Gastrocnemius medialis (tissue), 4 donors: ENCODE measurements at places on chromosomes 1 and 21. TPM values are rescaled to one million over a fixed set of nuclear protein-coding genes. Genes with fewer than 3 reads are reported as not detected.

Gene CD34
- total RNA-seq: 31.7 TPM

DNA sequence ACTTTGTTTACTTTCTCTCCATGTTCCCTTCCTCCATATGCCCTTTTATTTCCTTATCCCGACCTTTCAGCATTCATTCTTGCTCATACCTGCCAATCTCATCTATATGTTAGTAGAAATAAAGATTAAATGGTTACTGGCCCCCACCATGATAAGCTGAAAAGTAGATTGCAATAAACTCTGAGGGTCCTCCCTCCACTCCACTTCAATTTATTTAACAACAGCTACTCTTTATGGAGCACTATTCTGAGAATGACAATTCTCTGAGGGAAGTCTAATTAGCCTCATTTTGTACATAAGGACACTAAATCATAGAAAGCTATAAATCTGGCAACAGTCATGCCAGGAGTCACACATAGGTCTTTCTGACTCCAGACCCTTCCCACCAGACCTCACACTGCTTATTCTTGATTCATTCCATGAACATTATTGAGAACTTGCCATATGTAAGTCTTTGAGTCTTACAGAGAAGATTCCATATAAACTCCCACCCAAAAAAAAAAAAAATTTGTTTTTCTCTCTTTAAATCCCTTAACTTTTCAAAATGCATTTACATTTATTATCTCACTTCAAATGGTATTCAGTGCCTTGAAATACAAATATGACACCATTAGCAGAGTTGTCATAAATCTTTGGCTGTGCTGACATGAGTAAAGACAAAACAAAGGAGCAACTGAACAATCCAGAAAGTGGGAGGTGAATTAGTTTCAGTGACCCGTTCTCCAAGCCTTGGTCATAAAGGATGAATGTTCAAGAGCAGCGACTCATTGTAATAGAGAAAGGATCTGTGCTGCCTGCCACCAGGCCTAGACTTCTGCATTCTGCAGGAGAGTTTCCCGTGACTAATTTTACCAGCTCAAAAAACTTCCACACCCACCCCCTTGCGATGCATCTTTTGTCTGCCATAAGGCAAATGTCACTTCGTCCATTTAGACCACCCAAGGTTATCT lies 28.5 kb downstream of the PALMD start:
- no peak for DNase-seq

- no peak for DNase-seq
Observed at GRCh38 chr1:248787430-248787829, 31.9 kb upstream of the LYPD8 start.

- no peak for DNase-seq
Observed at GRCh38 chr1:206635978-206636345, 626 bp downstream of the DYRK3 start.

DNA sequence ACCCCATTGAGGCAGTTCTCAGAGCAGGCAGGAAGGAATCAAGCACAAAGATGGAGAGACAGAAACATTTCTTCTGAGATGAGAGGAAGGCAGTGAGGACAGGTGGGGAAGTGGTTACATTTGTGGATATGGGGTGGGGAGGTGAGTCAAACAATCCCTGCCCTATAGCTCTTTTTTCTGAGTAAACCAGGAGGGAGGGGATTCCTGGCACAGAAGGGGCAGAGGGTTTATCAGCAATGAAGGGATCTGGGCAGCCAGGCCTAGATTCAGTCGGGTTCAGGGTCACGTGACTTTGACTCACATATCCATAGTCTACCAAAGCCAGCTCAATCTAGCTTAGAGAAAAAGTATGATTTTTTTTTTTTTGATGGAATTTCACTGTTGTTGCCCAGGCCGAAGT lies 15.7 kb upstream of the PHC2 start:
- DNase-seq: no peak

Gene VASH2
- total RNA-seq: 1.5 TPM
